T-helper 1 cell (primary cell): ENCODE measurements at places on chromosomes 4 and X.

DNA sequence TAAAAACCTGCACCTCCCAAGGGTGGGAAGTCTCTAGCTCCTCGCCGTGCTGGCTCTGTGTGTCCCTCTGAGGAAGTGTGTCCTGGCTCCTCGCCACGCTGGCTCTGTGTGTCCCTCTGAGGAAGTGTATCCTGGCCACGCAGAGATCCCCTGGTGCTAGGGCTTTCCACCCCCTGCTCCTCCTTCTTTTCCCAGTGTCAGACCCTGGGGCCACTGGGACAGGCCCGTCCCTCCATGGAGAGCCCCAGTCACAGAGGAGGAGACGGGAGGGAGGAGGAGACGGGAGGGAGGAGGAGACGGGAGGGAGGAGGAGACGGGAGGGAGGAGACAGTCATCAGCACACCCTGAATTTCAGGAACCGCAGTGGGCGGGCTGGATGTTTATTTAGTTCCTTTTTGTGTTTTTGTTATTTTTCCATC is 53.8 kb upstream of the HGFAC start:
- no peak for DNase-seq

- no peak for DNase-seq
Observed at GRCh38 chrX:130413415-130413814, 11.6 kb downstream of the RBMX2 start.

- peak; percentile 45 for DNase-seq
Observed at GRCh38 chr4:89619206-89619962, 217.6 kb downstream of the SNCA start.

GRCh38 chrX:53606456-53606855 is 80.1 kb downstream of the HUWE1 start:
- DNase-seq: no peak

- DNase-seq: no peak
Observed at GRCh38 chr4:14880805-14881204, 121.5 kb upstream of the CPEB2 start.

DNA sequence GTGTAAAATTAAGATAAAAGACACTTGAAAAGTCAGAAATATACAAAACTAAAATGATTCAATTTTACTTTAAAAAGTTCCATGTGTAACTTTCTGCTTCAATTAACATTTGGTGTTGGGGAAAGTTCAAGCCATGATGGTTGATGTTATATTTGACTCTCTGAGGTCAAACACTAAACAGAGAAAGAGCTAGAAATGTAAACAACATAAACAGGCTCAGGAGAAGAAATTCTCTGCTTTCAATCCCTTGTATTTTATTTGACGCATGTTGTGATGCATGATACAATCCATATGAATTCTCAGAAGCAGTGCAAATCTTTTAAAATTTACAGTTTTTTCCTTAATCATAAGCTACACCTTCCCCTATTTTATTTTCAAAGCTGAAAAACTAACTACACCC is 822.4 kb downstream of the PCDH18 start:
- DNase-seq: no peak

DNA sequence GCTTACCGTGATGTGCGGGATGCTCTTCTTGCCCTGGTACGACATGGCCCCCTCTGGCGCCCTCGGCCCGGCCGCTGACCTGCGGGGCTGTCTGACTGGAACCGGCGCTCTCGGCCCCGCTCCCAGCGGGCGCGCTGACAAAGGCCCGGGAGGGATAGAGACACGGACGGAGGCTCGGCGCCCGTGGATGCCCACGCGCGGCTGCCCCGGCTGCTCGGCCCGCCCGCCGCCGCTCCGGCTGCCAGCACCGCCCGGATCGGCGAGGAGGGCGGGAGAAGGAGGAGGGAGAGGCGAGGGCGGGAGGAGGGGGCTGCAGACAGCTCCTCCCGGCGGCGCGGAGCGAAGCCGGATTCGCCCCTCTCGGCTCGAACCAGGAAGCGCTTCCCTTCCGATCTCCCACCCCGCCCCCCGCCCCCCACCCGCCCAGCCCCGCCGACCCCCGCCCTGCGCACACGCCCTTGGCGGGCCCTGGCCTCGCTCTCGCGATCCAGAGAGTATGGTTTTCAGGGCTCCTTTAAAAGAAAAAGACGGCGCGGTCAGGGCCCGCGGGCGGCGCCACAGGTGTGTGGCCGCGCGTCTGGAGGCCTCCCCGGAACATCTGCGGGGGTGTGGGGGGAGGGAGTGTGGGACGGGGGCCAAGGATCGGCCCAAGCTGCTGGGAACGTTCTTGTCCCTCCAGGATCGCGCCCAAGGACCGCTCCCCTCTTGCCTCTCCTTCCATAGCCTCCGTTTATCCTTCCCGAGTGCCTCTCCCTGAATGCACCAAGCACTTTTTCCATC is 4.5 kb downstream of the CRMP1 start:
- DNase-seq: no peak

DNA sequence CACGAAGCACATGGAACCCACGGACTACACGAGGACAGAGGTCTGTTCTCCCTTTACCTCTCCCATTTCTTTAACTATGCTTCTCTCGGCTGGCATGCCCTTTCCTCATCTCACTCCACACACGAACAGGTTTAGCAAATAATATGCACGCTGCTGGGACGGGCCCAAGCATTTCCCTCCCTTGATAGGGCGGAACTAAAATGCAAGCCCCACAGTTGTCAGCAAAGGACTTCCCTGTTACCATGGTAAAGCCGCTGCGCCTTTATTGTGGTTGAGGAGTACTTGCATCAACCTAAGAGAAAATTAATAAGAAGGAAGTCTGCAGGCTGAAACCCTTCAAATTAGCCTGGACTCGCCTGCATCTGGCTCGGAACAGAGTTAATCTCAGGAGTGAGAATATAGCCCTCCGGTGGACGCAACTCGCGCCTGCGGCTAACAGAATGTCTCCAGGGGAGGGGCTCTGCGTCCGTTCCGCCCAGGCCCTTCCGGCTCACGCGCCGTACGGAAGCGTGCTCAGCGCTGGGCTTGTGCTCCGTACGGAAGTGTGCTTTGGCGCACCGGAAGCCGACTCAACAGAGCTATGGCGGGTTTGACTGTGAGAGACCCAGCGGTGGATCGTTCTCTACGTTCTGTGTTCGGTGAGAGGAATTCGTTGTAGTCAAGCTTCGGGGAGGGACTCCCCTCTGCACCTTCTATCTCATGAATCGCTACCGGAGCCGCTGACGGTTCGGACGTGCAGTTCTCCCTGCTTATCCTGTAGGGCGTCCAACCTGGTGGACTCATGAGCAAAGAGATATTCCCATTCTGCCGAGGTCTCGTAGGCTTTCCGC is at the start of gene CSTF2:
CSTF2 (plus strand) TSS at position 555 of the 830 bp plus-strand sequence; CDS start at position 581, 26 bp downstream.
- DNase-seq: peak; percentile 89

DNA sequence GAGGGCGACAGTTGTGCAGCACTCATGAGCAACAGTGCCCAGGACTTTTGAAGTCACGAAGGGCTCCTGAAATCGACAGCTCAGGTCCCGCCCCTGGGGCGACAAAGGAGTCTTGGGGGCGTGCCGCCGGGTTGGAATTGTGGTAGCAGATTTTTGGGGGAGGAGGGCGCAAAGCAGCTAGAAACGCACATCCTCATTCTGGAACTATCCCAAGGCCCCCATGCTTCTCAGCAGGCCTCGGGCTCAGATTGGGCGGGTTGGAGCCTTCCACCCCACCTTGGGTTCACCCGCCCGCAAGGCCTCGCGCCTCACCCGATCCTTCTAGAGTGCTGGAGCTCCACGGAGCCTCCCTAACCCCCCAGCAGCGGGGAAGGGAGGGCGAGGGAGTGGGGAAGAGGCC is 85.5 kb downstream of the HPRT1 start:
- no peak for DNase-seq

DNA sequence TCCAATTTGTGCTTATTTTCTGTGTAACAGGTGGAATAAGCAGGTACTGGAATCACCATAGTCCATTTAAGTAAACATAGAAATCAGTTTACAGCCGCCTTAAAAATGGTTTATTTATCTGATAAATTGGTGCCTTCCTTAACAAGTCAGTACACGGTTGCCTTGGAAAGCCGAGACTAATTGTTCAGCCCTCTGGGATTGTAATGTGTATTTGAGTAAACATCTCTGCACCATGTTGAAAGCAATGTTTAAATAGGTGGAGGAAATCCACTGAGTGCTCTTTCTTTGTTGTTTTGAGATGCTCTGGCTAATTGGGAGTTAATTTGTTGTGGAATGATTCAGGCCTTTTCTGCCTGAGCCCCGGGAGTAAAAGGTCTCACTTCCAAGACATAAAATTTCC is 45.7 kb upstream of the ADRA2C start:
- no peak for DNase-seq

GRCh38 chr4:176292920-176293319 is 23.9 kb upstream of the ASB5 start:
- no peak for DNase-seq

DNA sequence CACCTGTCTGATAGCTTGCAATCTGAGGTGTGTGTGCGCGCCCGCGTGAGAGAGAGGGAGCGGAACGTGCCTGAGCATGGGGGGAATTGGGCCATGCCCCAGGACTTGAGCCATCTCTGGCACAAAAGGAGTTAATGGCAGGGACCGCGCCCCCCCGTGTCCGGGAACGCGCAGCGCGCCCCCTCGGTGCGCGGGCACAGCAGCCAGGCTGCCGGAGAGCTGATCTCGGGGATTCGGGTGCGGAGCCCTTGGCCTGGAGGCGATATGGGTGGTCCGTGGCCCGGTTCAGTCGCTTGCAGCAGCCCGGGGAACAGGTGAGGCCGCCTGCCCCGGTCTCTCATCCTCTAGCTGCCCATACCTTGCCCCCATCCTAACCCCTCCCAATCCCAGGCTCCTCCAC is at the start of gene NLGN3:
NLGN3 (plus strand) TSS at position 191 of the 400 bp plus-strand sequence. CDS start 2,909 bp downstream, outside the sequence.
- DNase-seq: no peak

DNA sequence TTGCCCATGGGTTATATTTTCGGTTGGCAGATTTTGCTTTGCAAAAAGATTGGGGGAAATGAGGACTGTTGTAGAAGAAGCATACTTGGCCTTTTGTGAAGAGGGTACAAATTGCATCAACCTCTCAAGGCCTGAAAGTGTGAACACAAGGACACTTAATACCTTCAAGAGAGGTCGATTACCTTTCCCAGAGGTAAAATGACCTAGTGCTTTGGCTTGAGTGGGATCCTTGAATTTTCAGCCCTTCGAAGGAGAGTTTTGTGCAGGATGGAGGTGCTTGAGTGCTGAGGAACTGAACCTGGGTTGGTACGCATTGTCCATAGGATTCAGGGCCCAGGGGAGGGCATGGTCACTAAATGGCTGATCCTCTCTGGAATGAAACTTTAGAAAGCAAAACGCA is 27.6 kb upstream of the NKAP start:
- no peak for DNase-seq

DNA sequence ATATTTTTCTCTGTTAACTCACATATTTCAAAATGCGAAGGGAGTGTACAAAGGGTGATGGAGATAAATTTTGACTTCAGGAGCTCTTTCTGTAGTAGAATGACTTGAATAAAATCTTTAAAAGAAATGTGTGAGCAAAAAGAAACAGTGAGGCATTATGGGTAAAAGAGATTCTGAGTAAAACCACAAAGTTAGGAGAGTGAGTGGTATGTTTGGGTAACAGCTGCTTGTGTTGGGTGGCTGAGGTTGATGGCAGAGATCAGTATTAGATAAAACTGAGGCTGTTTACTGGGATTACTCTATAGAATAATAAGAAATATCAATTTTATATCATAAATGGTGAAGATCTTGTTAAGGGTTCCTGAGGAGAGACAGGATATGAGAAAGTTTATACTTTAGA is 434.2 kb upstream of the AMOT start:
- no peak for DNase-seq

- no peak for DNase-seq
Observed at GRCh38 chr4:85854546-85854945, 379.6 kb downstream of the ARHGAP24 start.

DNA sequence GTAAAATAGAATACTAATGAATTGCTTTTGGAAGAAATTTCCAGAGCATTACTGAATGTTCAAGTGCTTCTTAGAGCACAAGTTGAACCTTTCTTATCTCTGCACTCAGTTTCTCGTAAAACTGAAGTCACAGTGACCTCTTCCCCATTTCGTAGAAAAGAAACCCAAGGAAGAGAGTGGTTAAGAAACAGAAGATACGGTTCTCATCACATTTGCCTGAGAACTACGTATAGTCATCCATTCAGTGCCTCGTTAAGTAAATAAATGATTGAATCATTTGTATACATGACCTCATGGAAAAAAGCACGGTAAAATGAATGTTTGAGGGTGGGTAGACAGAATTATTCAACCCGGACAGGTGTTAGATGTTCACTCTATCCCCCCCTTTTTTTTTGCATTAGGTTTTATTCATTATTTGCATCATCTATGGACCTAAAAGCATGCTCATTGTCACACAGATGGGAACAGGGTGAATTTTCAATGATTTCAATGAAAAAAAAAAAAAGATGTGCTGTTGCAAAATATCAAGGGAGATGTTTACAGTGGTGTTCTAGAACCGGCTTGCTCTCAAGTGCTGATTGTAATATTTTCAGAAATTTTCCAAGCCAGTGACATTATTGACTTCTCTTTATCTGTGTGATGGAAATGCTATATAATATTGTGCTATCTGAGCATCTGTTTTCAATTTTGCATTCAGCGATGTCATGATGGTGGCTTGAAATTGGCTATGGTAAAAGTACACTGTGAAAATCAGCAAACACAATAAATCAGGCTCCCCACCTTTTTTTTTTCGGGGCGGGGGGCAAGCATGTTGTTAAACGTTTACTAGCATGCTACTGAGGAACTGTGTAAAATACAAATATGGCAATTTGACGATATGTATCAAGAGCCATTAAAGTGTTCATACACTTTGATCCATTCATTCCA is 4.3 kb downstream of the RHOH start:
- DNase-seq: peak; percentile 93

DNA sequence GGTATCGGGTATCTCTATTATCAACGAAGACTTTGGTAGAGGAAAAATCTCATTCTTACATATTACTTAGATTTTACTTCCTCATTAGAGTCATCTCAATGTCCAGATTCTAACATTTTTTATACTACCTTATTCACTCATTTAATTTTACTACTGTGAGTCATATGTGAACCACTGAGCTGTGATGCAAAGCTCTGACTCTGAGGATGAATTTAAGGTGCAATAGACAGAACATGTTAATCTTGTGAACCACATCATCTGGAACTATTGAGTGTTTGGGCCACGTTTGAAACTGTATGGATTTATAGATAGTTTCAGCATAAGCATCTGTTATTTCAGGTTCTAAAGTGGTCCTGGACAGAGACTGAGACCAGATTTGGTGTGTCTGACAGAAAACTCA is 78.4 kb downstream of the PWWP3B start:
- DNase-seq: no peak

DNA sequence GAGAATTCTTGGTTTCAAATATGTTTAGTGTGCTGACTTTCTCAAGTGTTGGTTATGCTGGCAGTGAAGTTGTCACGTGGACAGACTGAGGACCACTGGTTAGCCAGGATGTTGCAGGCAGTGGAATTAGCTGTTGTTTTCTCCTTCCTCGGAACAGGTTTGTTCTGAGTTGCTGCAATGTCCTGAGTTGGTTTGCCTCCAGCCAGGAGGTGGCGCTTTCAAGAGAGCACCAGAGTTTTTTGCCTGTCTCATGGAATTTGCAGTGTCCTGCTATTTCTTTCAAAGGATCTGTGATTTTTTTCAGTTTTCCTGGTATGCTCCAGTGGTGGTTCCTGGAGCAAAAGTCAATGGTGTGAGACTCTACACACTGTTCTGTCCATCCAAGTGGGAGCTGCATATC is 158.1 kb upstream of the CXorf66 start:
- no peak for DNase-seq
